ENCODE measurements at places on chromosomes 4 and X. TPM values are rescaled to one million over a fixed set of nuclear protein-coding genes. Genes with fewer than 3 reads are reported as not detected.

GRCh38 chr4:2829321-2829932, 14.2 kb upstream of the ADD1 start:
- DNase-seq, result no peak

DNA sequence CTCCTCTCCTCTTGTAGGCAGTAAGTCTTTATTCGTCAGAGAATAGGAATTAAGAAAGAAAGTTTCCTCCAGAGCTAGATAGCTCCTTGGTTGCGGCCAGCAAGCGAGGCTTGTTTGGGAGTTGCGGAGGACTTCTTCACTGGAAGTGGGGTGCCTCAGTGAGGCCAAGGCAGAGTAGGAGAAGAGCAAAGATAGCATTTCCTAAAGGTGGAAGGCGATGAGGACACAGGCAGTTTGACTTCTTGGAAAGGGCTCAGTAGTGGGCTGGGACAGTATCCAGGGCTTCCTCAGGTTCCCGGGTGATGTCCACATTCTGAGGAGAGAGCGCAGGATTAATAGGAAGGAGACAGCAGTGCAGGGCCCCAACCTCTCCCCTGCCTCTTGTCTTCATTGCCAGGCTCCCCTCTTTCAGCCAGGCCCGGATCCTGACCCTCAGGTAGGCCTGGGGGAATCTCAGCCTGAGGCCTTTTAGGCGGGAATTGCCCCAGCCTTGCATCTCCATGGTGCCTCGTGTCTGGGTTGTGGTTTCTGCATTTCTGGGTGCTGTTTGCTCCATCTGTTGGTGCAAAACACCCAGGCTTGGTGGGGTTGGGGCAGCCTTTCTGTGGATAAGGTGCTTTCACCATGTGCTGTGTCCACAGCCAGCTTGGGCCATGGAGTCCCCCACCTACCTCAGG, 12.7 kb downstream of the TRO start:
- no peak for DNase-seq

DNA sequence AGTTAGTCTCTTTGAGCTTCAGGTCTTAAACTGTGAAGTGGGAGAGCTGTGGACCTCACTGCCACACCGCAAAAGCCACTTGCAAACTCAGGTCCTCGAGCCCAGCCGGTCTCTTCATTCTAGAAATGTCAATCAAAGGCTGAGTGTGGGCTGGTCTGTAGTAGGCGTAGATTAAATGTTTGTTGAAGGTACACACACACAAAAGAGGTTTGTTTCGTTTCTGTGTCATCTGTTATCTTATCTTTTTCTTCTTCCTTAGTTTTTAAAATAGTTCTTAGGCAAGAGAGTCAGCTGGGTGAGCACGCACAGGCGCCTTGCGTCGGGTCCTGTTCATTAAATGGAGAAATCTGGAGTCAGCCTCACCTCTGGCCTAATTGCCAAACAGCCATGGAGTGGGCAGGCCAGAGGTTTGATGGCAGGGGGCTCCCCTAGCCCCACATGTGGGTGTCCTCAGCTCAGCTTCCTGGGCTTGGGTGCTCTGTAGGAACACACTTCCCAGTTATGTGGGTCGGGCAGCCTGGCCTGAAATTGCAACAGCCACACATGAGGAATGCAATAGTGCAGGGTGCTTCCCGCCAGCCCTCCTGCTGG, 836 bp upstream of the PSAPL1 start:
- no peak for DNase-seq

DNA sequence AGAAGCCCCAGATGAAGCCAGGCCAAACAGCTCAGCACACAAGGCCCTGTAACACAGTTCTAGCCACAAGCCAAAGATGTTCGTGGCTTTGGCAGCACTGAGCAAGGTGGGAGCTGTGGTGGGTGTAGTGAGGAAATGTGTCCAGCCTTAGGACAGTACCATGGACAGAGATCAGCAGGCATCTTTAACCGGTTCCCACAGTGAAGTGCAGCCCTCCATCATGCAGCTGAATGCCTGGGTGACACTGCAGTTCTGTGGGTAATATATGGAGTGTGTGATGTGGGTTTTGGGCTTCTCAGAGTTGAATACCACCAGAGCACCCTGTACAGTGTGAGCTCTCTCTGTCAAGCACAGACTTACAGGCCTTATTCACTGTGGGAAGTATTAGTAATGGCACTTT, 6.0 kb upstream of the NEXMIF start:
- no peak for DNase-seq

GRCh38 chr4:84804136-84804535, 162.4 kb downstream of the WDFY3 start:
- no peak for DNase-seq

- DNase-seq, result no peak
These were observed 160.6 kb upstream of the STS start for GRCh38 chrX:6986915-6987314.

- DNase-seq, result no peak
These were observed 562.3 kb upstream of the NDST4 start for GRCh38 chr4:115675719-115676118.

DNA sequence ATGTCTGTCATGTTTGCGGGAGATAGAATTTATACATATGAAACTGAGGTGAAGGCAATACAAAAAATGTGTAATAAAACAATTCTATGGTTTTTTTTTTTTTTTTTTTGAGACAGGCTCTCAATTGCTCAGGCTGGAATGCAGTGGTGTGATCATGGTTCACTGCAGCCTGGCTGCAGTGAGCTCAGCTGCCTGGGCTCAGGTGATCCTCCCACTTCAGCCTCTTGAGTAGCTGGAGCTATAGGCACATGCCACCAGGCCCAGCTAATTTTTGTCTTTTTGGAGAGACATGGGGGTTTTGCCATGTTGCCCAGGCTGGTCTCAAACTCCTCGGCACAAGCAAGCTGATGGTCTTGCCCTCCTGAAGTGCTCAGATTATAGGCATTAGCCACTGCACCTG, 10.1 kb downstream of the RADX start:
- DNase-seq, result no peak

The HUWE1 gene
- 152 TPM for total RNA-seq

Measured in mucosa of descending colon (tissue), 3 donors.